ENCODE measurements at places on chromosomes 1 and 21.

DNA sequence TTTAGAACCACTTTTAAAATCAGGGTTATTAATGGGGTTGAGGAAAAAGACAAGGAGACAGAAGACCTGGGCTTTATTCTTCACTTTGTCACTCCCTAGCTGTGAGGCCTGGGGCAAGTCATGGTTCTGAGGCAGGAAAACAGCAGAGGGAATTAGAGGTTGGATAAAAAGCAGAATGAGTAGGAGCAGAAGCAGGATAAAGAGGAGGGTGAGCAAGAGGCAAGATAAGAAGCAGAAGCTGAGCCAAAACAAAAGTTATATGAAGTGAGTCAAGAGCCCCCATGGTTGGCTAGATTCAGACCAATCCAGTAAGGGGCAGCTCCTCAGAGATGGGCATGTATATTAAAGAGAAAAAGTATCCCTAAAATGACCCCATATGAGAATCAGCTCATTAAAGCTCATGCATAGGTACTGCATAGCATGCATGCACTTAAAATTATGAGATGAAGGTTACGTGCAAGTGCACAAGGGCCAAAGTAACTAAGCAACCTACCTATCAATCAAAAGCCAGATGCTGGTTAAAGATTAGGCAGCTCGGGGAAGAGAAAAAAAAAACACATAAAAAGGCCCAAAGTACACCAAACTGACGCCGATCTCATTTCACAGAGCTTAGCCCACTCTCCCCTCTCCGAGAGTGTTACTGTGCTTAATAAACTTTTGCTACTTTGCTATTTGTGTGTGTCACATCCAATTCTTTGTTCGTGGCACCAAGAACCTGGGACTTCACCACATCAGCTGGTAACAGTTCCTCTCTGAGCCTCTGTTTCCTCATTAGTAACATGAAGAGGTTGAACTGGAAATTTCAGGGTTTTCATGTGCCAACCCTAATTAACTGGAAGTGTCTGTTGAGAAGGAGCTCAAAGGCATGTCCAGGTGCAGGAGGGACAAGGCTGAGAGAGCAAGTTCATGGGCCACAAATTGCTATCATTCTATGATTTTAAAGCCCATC, 2.2 kb downstream of the AVPR1B start:
- H3K36me3 ChIP-seq, result no peaks in the 10 kb centered on the region
- H3K27ac ChIP-seq, result no peak overlapping the region
- no peak for DNase-seq
- H3K4me3 ChIP-seq, result no peak overlapping the region
- peaks cover 3% of the 10 kb centered on the region for H3K27me3 ChIP-seq

- no peak overlapping the region for H3K27ac ChIP-seq
- no peak overlapping the region for H3K4me3 ChIP-seq
- peak; percentile 10 for DNase-seq
- no peaks in the 10 kb centered on the region for H3K36me3 ChIP-seq
- H3K4me1 ChIP-seq, result peaks cover 2% of the 10 kb centered on the region
- no peaks in the 10 kb centered on the region for H3K27me3 ChIP-seq
Measured at GRCh38 chr1:53379662-53380002, 51.8 kb upstream of the LRP8 start.

GRCh38 chr1:21277180-21277579, 13.1 kb downstream of the ECE1 start:
- H3K4me1 ChIP-seq, result peaks cover 5% of the 10 kb centered on the region
- no peak overlapping the region for H3K4me3 ChIP-seq
- no peak overlapping the region for H3K27ac ChIP-seq
- H3K27me3 ChIP-seq, result no peaks in the 10 kb centered on the region
- H3K36me3 ChIP-seq, result peaks cover 2% of the 10 kb centered on the region

DNA sequence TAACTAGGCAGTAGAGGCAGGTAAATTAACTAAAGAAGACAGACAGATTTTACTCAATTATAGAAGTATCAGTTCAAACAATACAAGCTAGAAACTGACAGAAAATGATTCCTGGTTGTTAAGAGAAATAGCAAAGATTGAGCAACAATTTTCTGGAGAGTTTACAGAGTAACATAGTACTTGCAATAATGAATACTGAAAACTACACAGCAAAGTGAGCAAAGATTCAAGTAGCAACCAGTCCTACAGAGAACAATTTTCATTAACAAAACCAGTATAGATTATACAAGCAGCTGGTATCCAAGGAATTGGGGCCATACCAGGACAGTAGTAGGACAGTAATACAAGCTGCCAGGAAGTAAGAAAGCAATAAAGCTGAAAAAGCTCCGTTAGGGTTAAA, 37.6 kb downstream of the EYA3 start:
- H3K27ac ChIP-seq, result no peak overlapping the region
- no peaks in the 10 kb centered on the region for H3K27me3 ChIP-seq
- no peak overlapping the region for H3K4me3 ChIP-seq
- H3K4me1 ChIP-seq, result no peaks in the 10 kb centered on the region

DNA sequence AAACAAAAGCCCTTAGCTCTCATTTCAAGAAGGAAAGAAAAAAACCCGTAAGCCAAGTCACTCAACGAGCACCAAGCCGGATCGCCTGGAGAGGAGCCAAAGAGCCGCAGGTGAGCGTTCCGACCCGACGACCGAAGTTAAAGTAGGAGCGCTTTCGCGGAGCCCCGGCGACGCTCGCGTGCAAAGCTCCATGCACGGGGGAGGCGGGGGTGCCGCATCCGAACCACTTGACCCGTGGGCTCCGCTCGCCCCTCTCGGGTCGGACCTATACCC, 382 bp downstream of the GPBP1L1 start:
- DNase-seq, result no peak
- peak overlapping the region; percentile 99 for H3K4me3 ChIP-seq
- peak overlapping the region; percentile 10 for H3K27ac ChIP-seq
- peaks cover 4% of the 10 kb centered on the region for H3K4me1 ChIP-seq

Data from H9 (cell line).